ENCODE measurements at places on chromosomes 16 and 17. TPM values are rescaled to one million over a fixed set of nuclear protein-coding genes. Genes with fewer than 3 reads are reported as not detected.

GDPD1 gene
- 6.4 TPM for total RNA-seq

ASIC2 gene
- 2.7 TPM for total RNA-seq

NFE2L1 gene
- total RNA-seq: 130 TPM

ACSM2A gene
- total RNA-seq: not detected

ANKRD40CL gene
- not detected for total RNA-seq

CEP295NL gene
- 0.61 TPM for total RNA-seq

- peak overlapping the region; percentile 91 for H3K27ac ChIP-seq
- H3K4me1 ChIP-seq: peaks cover 18% of the 10 kb centered on the region
- peaks cover 18% of the 10 kb centered on the region for H3K36me3 ChIP-seq
- peak; percentile 21 for DNase-seq
Measured at GRCh38 chr16:4426021-4426684, 485 bp downstream of the DNAJA3 start.

DNA sequence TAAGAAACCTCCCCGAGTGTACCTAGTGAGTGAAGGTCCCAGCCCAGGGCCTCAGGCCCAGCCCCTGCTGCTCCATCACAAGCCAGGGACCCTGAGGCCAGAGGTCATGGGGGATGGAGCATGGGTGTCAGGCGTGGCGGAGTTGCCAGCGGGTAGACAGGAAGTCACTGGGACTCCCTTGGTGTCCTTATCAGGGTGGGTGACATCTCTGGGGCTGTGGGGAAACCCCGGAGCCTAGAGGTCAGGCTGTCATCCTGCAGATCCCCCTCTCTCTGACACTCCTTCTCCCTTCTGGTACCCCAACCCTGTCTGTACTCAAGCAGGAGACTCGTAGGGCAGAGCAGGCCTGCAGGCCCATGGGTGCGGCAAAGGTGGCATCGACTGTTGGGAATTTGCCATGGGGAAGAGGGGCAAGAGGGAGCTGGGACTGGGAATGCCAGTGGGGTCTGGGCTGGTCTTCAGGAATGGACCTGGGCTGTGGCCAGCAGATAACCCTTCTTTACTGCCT is 10.8 kb upstream of the ADGRG1 start:
- peak; percentile 1 for DNase-seq
- no peak overlapping the region for H3K27ac ChIP-seq
- H3K27me3 ChIP-seq: no peaks in the 10 kb centered on the region
- H3K36me3 ChIP-seq: no peaks in the 10 kb centered on the region

DNA sequence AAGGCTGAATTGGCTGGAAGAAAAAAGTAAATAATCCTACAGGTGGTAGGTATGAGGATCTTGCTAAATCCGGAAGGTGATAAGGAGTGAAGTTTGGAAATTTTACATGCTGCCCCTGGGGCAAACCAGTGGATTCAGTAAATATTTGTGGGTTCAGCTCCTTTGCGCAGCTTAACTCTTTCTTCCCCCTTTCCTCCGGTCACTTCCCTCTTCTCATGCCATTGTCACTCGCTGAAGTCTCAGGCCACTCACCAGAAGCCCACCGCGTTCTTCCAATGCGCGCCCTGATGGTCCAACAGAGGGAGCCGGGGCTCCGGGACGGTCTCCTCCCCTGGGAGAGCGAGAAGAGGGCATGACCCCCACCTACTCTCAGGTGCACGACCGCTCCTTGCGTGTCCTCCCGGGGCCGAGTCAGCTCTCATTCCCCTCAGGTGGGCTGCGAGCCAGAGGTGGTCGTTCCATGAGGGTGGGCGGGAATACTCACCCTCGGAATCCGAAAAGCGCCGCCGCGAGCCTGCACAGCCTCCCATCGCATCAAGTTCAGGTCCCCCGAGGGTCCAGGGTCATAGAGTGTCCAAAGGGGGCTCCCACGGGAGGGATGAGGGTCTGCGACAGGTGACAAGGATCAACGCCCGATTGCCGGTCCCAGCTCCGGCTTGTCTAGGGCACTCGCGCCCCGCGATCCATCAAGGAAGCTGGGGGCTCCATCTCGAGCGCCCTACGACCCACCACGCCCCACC is 474 bp downstream of the CLN3 start:
- peak; percentile 60 for DNase-seq
- H3K36me3 ChIP-seq: no peaks in the 10 kb centered on the region
- no peak overlapping the region for H3K27ac ChIP-seq
- H3K4me1 ChIP-seq: no peaks in the 10 kb centered on the region
- peaks cover 20% of the 10 kb centered on the region for H3K27me3 ChIP-seq

DNA sequence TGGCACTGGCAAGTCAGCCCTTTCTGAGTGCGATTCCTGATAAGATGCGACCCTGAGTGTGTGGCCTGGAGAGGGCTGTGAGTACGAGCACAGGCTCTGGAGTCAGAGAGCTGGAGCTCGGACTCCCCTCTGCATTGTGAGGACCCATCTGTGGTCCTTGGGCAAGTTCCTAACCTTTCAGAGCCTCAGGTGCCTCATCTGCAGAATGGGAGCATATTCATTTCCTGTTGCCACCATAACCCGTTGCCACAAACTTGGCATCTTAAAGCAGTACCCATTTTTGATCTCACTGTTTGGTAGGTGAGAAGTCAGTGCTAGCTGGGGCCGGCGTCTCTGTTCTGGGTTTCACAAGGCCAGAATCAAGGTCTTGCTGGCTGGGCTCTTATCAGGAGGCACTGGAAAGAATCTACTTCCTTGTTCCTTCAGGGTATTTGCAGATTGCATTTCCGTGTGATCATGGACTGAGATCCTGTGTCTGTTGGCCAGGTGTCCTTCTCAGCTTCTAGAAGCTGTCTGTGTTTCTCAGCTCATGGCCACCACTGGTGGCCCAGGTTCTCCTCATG is 20.2 kb downstream of the KNOP1 start:
- H3K4me1 ChIP-seq: no peaks in the 10 kb centered on the region
- H3K27me3 ChIP-seq: no peaks in the 10 kb centered on the region
- no peak overlapping the region for H3K27ac ChIP-seq

GRCh38 chr16:55044201-55044975 is 113.7 kb downstream of the IRX5 start:
- no peaks in the 10 kb centered on the region for H3K27me3 ChIP-seq
- no peak overlapping the region for H3K4me3 ChIP-seq
- DNase-seq: no peak

DNA sequence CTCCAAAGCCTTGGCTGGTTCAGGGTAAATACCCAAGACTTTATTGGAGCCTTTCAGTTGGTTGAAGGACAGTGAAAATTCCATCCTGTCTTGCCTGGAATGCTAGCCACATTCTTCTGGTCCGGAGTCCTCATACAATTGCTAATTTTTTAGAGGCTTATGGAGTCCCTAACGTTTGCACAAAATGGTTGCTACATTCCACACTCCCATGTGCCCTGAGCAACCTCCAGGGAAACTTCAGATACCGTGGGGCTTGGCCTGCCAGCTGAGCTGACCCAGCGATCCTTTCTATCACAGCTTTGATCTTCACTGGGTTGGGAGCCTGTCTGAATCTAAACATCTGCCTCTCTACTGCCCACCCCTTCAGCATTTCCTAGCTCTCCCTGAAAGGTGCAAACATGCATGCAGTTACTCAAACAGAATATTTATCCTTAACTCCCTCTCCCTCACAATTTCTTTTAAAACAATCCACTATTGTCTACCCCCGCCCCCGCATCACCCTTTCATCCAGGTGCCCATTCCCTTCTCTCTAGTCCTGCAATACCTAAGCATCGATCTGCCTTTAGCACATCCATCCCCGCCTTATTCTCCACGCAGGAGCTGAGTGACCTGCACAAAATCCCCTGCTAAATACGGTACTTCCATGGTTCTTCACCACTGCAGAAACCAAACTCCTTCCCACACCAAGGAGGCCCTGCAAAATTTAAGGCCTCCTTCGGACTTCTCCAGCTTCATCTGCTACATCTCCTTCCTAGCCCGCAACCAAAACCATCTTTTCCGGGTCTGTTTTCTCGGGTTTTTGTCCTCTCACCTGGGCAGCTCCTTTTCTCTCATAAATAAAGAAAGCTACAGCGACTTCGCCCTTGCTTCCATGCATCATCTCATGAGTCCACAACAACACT is 810 bp upstream of the GAN start:
- H3K4me3 ChIP-seq: peak overlapping the region; percentile 98
- DNase-seq: peak; percentile 47
- peaks cover 36% of the 10 kb centered on the region for H3K4me1 ChIP-seq
- H3K27me3 ChIP-seq: peaks cover 4% of the 10 kb centered on the region
- peak overlapping the region; percentile 96 for H3K27ac ChIP-seq

GRCh38 chr17:7885367-7886226 is 3.0 kb upstream of the CHD3 start:
- DNase-seq: peak; percentile 53
- peaks cover 10% of the 10 kb centered on the region for H3K4me1 ChIP-seq
- no peak overlapping the region for H3K4me3 ChIP-seq

GRCh38 chr17:1455291-1455796 is 688 bp downstream of the CRK start:
- H3K36me3 ChIP-seq: peaks cover 14% of the 10 kb centered on the region
- H3K27me3 ChIP-seq: no peaks in the 10 kb centered on the region
- peak overlapping the region; percentile 91 for H3K4me3 ChIP-seq

- DNase-seq: no peak
- H3K4me3 ChIP-seq: no peak overlapping the region
- H3K36me3 ChIP-seq: no peaks in the 10 kb centered on the region
- H3K27me3 ChIP-seq: no peaks in the 10 kb centered on the region
- peaks cover 43% of the 10 kb centered on the region for H3K4me1 ChIP-seq
- H3K27ac ChIP-seq: no peak overlapping the region
Measured at GRCh38 chr17:73612031-73612472, 32.2 kb downstream of the SDK2 start.

GRCh38 chr16:22641131-22641628 is 130.5 kb downstream of the NPIPB5 start:
- peaks cover under 1% of the 10 kb centered on the region for H3K4me1 ChIP-seq
- H3K27me3 ChIP-seq: no peaks in the 10 kb centered on the region
- DNase-seq: peak; percentile 19
- no peaks in the 10 kb centered on the region for H3K36me3 ChIP-seq
- no peak overlapping the region for H3K4me3 ChIP-seq

- H3K4me3 ChIP-seq: peak overlapping the region; percentile 83
- no peak for DNase-seq
- H3K27ac ChIP-seq: peak overlapping the region; percentile 3
Measured at GRCh38 chr17:31490671-31491375, 99.3 kb downstream of the RAB11FIP4 start.

All from WTC11 (cell line).